NCI-H1694 treated with DMSO at 0.1 percent for 48 hours (cell line): ENCODE measurements at places on chromosomes 4 and X.

- peak; percentile 47 for DNase-seq
Measured at GRCh38 chrX:53686151-53686885, at the start of gene HUWE1. TSS of gene HUWE1 (minus strand) at chrX:53686719. CDS start at chrX:53654107, 32,612 bp downstream.

DNA sequence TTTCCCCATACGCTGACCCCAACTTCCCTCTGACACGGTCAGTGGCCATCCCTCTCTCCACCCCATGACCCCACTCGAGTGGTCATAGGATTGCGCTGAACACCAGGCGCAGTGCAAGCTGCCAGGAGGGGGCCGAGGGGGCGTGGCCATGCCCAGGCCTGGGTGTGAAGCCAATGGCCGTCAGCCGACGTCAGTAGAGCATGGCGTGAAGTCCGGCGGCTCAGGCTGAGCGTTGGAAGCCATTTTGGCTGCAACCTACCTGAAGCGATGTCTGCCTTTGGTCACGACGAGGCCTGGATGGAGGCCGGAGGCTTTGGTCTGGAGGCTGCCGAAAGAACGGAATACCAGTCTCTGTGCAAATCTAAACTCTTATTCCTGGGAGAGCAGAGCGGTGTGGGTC, at the start of gene RAB41:
Gene RAB41 (plus strand): TSS at position 222 of the 400 bp plus-strand sequence. CDS start 46 bp downstream, at position 268.
- DNase-seq, result no peak

DNA sequence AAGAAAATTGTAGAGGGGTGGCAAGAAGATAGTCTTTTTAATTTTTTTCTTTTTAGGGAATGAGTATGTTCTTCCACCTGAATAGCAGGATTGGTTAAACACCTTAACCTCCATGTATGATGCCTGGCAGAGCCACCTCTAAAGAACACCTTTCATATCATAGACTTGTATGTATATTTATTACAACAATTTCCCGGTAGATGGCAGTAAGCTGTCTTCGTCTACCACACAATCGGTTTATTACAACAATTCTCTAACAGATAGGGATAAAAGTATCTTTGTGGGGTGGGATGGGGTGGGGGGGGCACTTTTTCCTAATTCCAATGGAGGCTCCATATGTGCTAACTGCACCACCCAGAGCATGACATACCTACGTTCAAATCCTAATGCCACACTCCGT, 255.5 kb downstream of the LDB2 start:
- no peak for DNase-seq

DNA sequence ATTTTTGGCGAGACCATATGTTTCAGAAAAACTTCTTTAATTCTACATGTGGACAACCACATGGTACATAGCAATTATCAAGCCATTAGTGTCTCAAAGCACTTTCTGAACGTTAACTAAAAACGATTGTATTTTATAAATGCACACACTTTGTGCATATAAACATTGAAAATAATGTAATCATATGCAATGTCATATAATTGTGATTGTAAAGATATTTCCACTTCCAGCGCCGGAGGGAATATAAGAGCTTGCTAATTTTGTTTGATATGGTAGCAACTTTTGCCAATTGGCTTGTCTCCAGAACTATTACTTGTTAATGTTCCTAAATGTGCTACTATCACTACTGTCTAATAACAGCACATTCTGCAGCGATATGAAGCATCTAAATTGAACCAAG, 162.3 kb upstream of the SMIM31 start:
- DNase-seq, result no peak

- no peak for DNase-seq
Measured at GRCh38 chrX:103483720-103484119, 35.6 kb downstream of the RAB40A start.

- DNase-seq, result no peak
Measured at GRCh38 chrX:53654376-53654775, 32.1 kb downstream of the HUWE1 start.

DNA sequence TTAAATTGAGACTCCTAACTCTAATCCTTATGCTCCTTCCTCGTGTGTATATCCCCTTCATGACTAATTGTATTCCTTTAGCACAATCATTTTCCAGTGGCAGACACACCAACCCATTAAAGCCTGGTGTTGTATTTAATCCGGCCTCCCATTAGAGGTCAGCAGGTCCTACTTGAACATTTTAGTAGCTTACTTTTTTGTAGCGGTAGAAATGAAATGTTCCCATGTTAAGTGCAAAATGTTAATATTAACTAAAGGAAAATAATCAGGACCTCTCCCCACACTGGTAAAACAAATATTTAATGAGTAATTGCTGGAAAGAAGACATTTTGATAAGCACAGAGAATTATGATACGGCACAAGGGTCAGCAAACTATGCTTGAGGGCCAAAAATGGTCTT, 3.4 kb downstream of the RAB33B start:
- no peak for DNase-seq

DNA sequence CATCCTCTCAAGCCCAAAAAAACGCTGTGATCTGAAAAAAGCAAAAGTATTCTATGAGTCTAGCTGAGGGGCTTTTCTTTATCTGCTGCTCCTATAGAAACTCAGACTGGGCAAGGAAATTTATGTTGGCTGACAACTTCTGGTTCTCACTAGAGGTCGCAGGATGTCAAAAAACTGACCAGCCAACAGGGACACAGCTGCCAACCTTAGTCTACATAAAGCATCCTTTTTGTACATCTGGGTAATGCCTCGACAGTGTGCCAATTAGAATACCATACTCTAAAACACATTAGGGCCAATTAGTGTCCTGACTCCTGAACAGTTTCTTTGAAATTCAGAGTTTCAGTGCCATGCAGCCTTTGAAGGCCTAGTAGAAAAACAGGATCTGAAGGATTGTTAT, 8.8 kb upstream of the TLL1 start:
- DNase-seq, result no peak

DNA sequence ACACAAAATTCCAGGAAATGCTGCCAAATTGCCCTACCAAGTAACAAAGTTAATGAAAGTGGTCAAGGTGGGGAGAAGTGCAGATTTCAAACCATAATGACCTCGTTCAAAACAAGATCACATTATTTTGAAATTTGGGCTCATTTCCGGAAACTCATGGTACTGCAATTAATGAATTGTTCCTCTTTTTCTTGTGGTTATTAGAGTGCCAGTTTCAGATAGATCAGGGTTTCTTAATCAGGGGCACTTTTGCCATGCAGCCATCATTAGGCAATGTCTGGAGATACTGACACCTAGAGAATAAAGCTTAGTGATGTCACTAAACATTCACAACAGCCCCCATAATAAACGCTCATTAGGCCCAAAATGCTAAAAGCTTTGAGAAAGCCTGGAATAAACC, 381.5 kb upstream of the GALNT7 start:
- no peak for DNase-seq

- no peak for DNase-seq
Measured at GRCh38 chr4:145822181-145822580, 116.4 kb downstream of the ZNF827 start.

- DNase-seq, result no peak
Measured at GRCh38 chrX:3711331-3711917, 2.0 kb downstream of the PRKX start.

GRCh38 chr4:76923619-76924357, 25.8 kb upstream of the SEPTIN11 start:
- no peak for DNase-seq

- peak; percentile 49 for DNase-seq
Measured at GRCh38 chr4:123564758-123565346, 168.3 kb downstream of the SPRY1 start.

DNA sequence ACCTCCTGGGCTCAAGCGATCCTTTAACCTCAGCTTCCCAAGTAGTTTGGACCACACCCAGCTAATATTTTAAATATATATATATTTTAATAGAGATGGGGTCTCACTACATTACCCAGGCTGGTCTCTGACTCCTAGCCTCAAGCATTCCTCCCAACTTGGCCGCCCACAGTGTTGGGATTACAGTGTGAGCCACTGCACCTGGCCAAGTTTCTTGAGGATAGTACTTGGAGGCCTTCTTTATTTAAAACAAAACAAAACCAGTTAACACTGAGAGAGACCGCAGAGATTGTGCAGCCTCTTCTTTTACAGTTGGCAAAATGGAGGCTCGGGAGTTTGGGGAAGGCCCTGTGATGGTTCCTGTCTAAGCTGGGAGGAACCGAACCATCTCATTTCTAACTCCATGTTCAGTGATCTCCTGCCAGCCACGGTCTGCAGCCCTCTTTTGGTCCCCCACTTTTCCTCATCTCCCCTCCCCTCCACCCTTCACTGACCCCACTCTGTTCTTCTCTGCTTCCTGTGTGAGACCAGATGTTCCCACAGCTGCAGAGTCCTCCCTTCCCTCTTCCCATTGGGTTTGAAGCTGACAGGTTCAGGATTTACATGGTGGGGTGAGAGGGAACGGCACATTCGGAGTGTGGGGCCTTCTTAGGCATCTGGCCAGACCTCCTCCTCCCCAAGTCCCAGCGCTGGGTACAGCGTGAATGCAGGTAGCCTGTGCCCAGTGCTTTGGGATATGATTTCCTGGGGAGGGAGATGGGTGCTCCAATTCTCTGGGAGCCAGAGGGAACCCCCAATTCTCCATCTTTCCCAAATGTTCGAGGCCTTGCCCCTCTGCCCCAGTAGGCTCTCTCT, 1.4 kb upstream of the SORCS2 start:
- no peak for DNase-seq

- DNase-seq, result no peak
Measured at GRCh38 chr4:89653012-89653411, 183.9 kb downstream of the SNCA start.

DNA sequence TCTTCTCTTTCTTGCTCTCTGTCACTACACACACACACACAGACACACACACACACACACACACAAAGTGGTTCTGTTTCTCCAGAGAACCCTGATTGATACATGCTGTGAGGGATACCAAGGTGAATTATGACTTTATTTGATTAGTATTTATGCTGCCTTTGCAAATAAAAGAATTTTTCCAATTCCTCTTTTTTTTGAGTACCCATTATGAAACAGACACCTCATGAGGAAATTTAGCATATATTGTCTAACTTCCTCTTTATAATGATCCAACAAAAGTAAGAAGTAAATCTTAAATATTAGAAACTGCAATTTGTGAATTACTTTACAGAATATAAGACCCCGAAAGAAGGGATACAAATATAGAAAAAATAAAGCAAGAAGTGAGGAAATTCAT, 14.3 kb upstream of the RAB28 start:
- no peak for DNase-seq

DNA sequence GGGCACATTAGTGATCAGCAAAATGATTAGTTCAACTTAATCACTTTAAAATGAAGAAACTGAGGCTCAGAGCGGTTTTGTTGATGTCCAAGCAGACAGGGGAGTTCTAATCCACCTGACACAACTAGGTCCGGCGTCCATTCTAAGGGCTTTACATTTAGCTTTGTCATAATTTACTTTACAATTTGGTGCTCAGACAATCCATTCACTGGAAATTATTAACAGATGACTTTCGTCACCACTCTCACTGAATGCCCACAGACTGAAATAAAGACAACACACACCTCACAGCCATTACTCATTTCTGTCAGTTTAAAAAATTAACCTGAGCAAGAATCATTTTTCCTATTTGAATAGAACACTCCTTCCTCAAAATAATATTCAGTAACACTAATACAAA, 10.8 kb downstream of the NR3C2 start:
- no peak for DNase-seq

- DNase-seq, result no peak
Measured at GRCh38 chr4:25123236-25123635, 37.0 kb downstream of the SEPSECS start.

DNA sequence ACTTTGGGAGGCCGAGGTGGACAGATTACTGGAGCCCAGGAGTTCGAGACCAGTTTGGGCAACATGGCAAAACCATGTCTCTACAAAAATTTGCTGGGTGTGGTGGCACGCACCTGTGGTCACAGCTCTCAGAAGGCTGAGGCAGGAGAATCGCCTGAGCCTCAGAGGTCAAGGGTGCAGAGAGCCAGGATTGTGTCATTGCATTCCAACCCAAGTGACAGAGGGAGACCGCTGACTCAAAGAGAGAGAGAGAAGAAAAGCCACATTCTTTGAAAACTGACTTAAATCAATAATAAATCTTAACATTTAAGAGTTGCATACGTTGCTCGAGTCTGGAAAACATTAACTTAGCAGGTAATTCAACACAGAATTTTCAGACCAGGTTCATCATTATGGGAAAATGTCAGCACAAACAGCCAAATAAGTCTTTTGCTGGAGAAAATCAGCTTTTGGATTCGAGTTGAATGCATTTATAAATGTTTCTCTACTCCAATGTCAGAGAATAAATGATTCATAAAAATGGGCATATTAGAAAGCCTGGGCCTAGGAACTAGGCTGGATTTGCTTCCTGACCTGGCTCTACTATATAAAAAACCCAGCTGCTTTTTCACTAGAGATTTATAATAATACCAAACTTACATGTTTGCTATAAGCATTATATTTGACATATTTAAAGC, 68.3 kb upstream of the RBPJ start:
- no peak for DNase-seq

DNA sequence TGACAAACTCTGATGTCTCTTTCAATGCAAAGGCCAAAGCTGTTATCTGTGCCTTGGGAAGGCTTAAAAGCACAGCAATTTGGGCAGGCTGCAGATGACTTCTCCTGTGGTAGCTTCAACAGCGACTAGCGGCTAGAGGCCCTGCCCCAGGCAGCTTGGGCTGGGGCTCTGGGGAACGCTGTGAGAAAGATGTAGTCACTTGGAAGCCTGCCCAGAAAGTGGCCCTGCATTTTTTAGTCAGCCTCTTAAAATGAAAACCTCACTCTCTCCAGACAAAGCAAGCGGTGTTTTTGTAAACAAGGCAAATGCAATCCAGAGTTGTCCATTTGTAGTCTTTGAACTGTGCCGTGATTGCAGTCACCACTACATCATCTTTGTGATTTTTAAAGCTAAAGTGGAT, 27.5 kb downstream of the PCYT1B start:
- DNase-seq, result no peak

DNA sequence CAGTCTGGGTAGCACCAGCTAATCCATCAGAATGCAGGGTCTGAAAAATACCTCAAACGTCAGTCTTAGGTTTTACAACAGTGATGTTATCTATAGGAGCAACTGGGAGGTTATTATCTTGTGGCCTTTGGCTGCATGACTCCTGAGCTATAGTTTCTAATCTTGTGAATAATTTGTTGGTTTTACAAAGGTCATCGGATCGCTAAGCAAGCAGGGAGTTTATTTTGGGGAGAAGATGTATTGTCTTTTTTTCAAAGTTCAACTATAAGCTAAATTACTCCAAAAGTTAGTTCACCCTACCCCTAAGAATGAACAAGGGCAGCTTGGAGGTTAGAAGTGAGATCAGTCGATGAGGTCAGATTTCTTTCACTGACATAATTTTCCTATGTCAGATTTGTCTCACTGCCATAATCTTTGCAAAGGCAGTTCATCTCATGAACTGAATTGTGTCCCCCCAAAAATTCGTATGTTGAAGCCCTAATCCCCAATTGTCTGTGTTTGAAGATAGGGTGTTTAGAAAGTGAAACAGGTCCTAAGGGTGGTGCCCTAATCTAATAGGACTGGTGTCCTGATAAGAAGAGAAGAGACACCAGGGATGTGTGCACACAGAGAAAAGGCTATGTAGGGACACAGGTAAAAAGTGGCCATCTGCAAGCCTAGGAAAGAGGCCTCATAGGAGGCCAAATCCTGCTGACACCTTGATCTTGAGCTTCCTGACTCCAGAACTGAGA, 175.8 kb upstream of the GALNT7 start:
- no peak for DNase-seq

- DNase-seq, result no peak
Measured at GRCh38 chrX:97252111-97252510, 368.4 kb downstream of the RPA4 start.
